Ovary (tissue), 10 donors: ENCODE measurements at places on chromosomes 2 and 18. TPM values are rescaled to one million over a fixed set of nuclear protein-coding genes. Genes with fewer than 3 reads are reported as not detected.

- DNase-seq = no peak
- H3K4me1 ChIP-seq = peaks cover 16% of the 10 kb centered on the region
- no peaks in the 10 kb centered on the region for H3K36me3 ChIP-seq
- H3K4me3 ChIP-seq = peak overlapping the region; percentile 87
Observed at GRCh38 chr2:237628247-237629187, 1.1 kb downstream of the LRRFIP1 start.

DNA sequence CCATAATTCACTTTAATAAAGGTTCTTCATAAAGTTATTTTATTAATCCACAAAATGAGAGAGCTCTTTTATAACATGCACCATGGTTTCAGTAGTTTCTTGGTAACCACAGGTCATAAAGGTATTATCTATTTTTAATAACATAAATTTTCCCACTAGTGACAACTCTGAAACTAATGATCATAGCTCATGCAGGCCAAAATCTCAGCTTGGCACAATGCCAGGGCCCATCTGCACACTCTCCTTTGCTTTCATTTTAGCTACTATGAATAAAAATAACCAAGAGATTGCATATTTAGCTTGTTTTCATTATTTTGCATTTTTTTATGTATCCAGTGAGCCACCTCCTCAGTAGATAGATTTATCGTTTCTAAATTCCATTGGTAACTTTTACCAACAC is 691.8 kb upstream of the CHAC2 start:
- no peaks in the 10 kb centered on the region for H3K36me3 ChIP-seq
- no peak overlapping the region for H3K27ac ChIP-seq
- DNase-seq = no peak
- no peaks in the 10 kb centered on the region for H3K4me1 ChIP-seq
- no peak overlapping the region for H3K4me3 ChIP-seq

DNA sequence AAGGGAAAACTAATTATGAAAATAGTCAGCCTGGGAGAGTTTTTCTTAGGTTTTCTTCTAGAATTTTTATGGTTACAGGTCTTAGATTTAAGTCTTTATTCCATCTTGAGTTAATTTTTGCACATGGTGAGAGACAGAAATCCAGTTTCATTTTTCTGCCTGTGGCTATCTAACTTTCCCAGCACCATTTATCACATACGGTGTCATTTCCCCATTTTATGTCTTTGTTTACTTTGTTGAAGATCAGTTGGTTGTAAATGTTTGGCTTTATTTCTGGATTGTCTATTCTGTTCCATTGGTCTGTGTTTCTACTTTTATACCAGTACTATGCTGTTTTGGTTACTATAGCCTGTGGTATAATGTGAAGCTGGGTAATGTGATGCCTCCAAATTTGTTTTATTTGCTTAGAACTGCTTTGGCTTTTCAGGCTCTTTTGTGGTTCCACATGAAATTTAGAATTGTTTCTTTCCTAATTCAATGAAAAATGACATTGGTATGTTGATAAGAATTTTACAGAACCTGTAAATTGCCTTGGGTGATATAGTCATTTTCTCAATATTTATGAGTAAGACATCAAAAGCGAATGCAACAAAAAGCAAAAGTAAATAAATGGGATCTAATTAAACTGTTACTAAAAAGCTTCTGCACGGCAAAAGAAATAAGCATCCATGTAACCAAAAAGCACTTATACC is 146.1 kb upstream of the NOL4 start:
- no peaks in the 10 kb centered on the region for H3K27me3 ChIP-seq
- H3K4me1 ChIP-seq = no peaks in the 10 kb centered on the region
- no peak overlapping the region for H3K4me3 ChIP-seq
- no peaks in the 10 kb centered on the region for H3K36me3 ChIP-seq
- no peak for DNase-seq

- H3K4me1 ChIP-seq = no peaks in the 10 kb centered on the region
- DNase-seq = no peak
- no peaks in the 10 kb centered on the region for H3K27me3 ChIP-seq
- no peak overlapping the region for H3K27ac ChIP-seq
Observed at GRCh38 chr2:223760838-223761502, 76.4 kb downstream of the AP1S3 start.

- no peak for DNase-seq
- H3K4me3 ChIP-seq = no peak overlapping the region
- no peaks in the 10 kb centered on the region for H3K36me3 ChIP-seq
- H3K4me1 ChIP-seq = peaks cover 1% of the 10 kb centered on the region
- H3K27ac ChIP-seq = no peak overlapping the region
Observed at GRCh38 chr2:160581035-160581434, 87.4 kb upstream of the RBMS1 start.

DNA sequence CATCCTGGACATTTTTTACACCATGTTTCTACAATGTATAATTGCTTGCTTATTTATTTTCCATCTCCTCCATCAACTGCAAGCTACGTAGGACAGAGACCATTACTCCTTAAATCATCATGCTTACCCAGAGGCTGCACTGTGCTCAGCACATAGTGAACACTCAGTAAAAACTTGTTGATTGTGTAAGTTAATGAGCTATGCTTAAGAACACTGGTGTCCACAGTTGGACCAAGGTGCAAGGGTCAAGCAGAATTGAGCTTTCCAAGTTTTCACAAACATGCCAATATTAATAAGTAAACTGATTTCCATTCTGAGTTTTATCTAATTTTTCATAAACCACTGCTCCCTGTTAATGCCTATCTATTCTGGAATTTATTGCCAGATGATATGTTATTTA is 464.2 kb upstream of the TCF4 start:
- H3K27me3 ChIP-seq = no peaks in the 10 kb centered on the region
- no peaks in the 10 kb centered on the region for H3K36me3 ChIP-seq
- H3K27ac ChIP-seq = no peak overlapping the region
- no peak overlapping the region for H3K4me3 ChIP-seq
- H3K4me1 ChIP-seq = no peaks in the 10 kb centered on the region

DNA sequence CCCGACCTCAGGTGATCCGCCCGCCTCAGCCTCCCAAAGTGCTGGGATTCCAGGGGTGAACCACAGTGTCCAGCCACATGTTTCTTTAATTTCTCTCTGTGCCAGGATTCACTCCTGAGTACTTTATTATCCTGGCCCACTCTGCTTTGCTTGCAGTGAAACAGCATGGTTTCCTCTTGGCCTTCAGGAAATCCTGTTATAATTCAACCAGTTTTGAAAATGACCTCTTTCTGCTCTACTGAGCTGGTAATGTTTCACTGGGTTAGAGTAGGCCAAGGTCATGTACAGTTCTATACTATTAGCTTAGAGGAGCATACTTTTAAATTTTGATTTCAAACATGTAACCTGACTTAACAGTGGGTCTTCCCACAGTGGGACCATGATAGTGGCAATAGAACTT is 90.6 kb upstream of the PELI1 start:
- H3K4me3 ChIP-seq = no peak overlapping the region
- H3K36me3 ChIP-seq = no peaks in the 10 kb centered on the region
- H3K27me3 ChIP-seq = no peaks in the 10 kb centered on the region
- no peak overlapping the region for H3K27ac ChIP-seq

DNA sequence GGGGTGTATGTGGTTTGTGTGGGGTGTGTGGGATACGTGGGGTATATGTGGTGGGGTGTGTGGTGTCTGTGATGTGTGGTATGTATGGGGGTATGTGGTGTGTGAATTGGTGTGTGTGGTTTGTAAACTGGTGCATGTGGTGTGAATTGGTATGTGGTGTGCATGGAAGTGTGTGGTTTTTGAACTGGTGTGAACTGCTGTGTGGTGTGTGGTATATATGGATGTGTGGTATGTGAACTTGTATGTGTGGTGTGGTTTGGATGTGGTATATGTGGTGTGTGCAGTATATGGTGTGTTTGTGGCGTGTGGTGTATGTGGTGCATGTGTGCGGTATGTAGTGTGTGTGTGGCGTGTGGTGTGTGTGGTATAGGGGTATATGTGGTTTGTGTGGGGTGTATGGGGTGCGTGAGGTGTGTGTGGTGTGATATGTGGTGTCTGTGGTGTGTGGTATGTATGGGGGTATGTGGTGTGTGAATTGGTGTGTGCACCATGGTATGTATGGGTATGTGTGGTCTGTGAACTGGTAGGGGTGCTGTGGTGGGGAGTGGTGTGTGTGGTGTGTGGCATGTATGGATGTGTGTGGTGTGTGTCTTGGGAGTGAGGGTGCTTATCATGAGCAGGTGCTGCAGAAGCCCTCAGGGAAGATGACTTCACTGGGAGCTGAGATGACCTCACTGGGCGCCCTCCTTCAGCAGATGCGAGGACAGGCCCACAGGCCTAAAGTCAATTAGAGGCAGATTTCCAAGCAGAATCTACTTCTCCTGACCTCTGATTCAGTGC is 209.6 kb upstream of the TNP1 start:
- peaks cover 2% of the 10 kb centered on the region for H3K4me1 ChIP-seq
- DNase-seq = no peak
- H3K36me3 ChIP-seq = no peaks in the 10 kb centered on the region
- no peaks in the 10 kb centered on the region for H3K27me3 ChIP-seq
- no peak overlapping the region for H3K27ac ChIP-seq
- H3K4me3 ChIP-seq = no peak overlapping the region

GRCh38 chr2:238457927-238458324 is 31.2 kb downstream of the ASB1 start:
- H3K4me3 ChIP-seq = no peak overlapping the region
- H3K27ac ChIP-seq = no peak overlapping the region
- DNase-seq = no peak
- no peaks in the 10 kb centered on the region for H3K36me3 ChIP-seq
- no peaks in the 10 kb centered on the region for H3K4me1 ChIP-seq

- H3K27me3 ChIP-seq = no peaks in the 10 kb centered on the region
- H3K4me3 ChIP-seq = no peak overlapping the region
- H3K36me3 ChIP-seq = no peaks in the 10 kb centered on the region
- DNase-seq = no peak
- H3K4me1 ChIP-seq = no peaks in the 10 kb centered on the region
Observed at GRCh38 chr2:241153616-241154015, 3.3 kb downstream of the PPP1R7 start.

DNA sequence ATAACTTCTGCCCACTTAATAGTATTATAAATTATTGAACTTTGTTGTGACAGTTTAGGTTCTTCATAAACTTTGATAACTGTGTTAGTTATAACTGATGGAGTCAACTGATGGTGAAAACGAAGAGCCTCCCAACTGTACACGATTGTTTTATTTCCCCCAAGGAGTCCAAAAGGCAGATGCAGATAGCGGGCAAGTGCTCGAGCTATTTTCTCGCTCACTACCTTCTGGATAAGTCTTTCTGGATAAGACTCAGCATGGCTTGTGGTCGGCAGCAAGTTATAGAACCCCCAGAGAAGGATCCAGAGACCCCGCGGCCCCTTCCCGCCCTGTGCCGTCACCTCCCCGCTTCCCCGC is 517 bp downstream of the GCFC2 start:
- no peak for DNase-seq
- peaks cover 1% of the 10 kb centered on the region for H3K4me1 ChIP-seq
- H3K4me3 ChIP-seq = peak overlapping the region; percentile 68
- H3K27me3 ChIP-seq = no peaks in the 10 kb centered on the region
- no peaks in the 10 kb centered on the region for H3K36me3 ChIP-seq
- peak overlapping the region; percentile 44 for H3K27ac ChIP-seq

GRCh38 chr18:54480616-54481015 is 110.4 kb upstream of the DYNAP start:
- H3K27me3 ChIP-seq = no peaks in the 10 kb centered on the region
- no peaks in the 10 kb centered on the region for H3K4me1 ChIP-seq
- no peak overlapping the region for H3K4me3 ChIP-seq
- no peaks in the 10 kb centered on the region for H3K36me3 ChIP-seq

GALNT5 gene
- 0.12 TPM for total RNA-seq

CDCA7 gene
- total RNA-seq = 0.80 TPM

- no peaks in the 10 kb centered on the region for H3K36me3 ChIP-seq
- peaks cover 1% of the 10 kb centered on the region for H3K4me1 ChIP-seq
- H3K27ac ChIP-seq = no peak overlapping the region
- H3K4me3 ChIP-seq = no peak overlapping the region
- no peak for DNase-seq
Observed at GRCh38 chr2:33377048-33377447, 99.4 kb upstream of the RASGRP3 start.

DNA sequence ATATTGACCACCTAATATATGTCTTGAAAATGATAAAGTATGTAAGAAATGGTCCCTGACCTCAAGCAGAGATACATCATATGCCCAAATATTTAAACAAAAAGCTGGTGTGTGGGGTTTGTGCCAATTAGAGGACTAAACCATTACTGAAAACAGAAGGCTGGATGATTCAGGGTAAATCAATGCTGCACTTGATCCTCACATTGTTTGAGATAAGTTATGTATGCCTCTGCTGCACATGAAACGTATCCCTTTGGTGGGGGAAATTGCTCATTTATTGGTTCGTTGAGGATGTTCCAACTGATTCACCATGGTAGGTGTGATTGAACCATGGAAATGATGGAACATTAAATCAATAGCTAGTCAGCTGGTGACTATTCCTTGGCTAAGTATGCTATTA is 24.7 kb upstream of the DARS1 start:
- no peaks in the 10 kb centered on the region for H3K27me3 ChIP-seq
- no peaks in the 10 kb centered on the region for H3K36me3 ChIP-seq
- no peak for DNase-seq

GRCh38 chr2:222698276-222698675 is 26.8 kb downstream of the MOGAT1 start:
- H3K4me3 ChIP-seq = no peak overlapping the region
- H3K27ac ChIP-seq = no peak overlapping the region
- H3K27me3 ChIP-seq = no peaks in the 10 kb centered on the region
- no peaks in the 10 kb centered on the region for H3K36me3 ChIP-seq
- H3K4me1 ChIP-seq = no peaks in the 10 kb centered on the region
- DNase-seq = no peak

DNA sequence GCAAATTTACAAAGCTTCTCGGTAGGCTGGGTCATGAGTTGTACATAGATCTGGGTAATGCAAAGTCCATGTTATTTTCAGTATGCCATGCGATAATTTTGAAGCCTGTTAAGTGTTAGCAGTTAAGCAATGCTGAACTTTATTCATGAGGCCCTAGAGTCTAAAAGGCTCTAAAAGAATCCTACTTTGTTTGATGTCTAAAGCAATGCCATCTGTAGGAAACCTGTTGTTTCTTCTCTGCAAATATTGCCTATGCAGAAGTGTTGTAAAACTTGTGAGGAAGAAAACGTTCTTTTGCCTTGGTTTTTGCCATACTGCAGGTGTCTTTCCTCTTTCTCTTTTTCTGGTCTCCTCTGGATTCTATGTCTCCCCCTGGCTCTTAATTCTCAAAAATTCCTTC is 9.1 kb downstream of the ARHGAP15 start:
- no peak for DNase-seq
- no peak overlapping the region for H3K4me3 ChIP-seq
- no peaks in the 10 kb centered on the region for H3K27me3 ChIP-seq
- no peaks in the 10 kb centered on the region for H3K36me3 ChIP-seq

ACTG2 gene
- 22.5 TPM for total RNA-seq

GRCh38 chr2:219460424-219460926 is 25.8 kb downstream of the SPEG start:
- peak overlapping the region; percentile 16 for H3K4me3 ChIP-seq
- peak; percentile 83 for DNase-seq
- H3K27me3 ChIP-seq = no peaks in the 10 kb centered on the region
- peak overlapping the region; percentile 14 for H3K27ac ChIP-seq

GRCh38 chr2:234805836-234806235 is 146.0 kb upstream of the SH3BP4 start:
- H3K27me3 ChIP-seq = no peaks in the 10 kb centered on the region
- no peaks in the 10 kb centered on the region for H3K4me1 ChIP-seq
- no peak for DNase-seq
- H3K36me3 ChIP-seq = no peaks in the 10 kb centered on the region

GRCh38 chr2:150561076-150561475 is 73.6 kb upstream of the RND3 start:
- no peaks in the 10 kb centered on the region for H3K4me1 ChIP-seq
- H3K27me3 ChIP-seq = no peaks in the 10 kb centered on the region
- DNase-seq = no peak

- H3K27me3 ChIP-seq = no peaks in the 10 kb centered on the region
- H3K27ac ChIP-seq = peak overlapping the region; percentile 61
- peak; percentile 93 for DNase-seq
- no peak overlapping the region for H3K4me3 ChIP-seq
Observed at GRCh38 chr2:9638532-9638931, 7.7 kb upstream of the YWHAQ start.

IL36G gene
- not detected for total RNA-seq
